Heart left ventricle (tissue), 16 donors: ENCODE measurements at places on chromosomes 7 and 10. TPM values are rescaled to one million over a fixed set of nuclear protein-coding genes. Genes with fewer than 3 reads are reported as not detected.
A peak's percentile ranks its signal among the peaks of the same experiment; 100 is the strongest.

DNA sequence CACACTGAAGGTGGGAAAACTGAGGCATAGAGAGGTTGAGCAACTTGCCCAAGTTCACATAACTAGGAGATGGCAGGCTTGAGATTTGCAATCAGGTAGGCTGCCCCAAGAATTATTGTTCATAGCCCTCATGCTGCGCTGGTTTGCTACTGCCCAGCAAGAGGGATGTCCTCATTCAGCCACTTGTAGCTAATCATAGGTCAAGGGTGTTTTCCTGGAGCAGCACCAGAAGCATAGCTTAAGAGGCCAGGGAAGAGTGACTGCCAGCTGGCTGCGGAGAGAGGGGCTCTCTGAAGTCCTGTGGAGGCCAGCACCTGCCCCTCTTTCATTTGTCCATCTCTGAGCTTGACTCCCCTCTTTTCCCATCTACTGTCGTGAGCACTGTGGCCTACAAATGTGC lies 15.0 kb downstream of the CDHR3 start:
- no peaks in the 10 kb centered on the region for H3K4me1 ChIP-seq
- H3K36me3 ChIP-seq: no peaks in the 10 kb centered on the region
- no peaks in the 10 kb centered on the region for H3K27me3 ChIP-seq
- H3K4me3 ChIP-seq: no peak overlapping the region
- peak; percentile 52 for DNase-seq

GRCh38 chr10:23314835-23315239 lies 29.8 kb downstream of the C10orf67 start:
- H3K4me1 ChIP-seq: no peaks in the 10 kb centered on the region
- DNase-seq: peak; percentile 51
- H3K27ac ChIP-seq: no peak overlapping the region
- H3K36me3 ChIP-seq: no peaks in the 10 kb centered on the region

DNA sequence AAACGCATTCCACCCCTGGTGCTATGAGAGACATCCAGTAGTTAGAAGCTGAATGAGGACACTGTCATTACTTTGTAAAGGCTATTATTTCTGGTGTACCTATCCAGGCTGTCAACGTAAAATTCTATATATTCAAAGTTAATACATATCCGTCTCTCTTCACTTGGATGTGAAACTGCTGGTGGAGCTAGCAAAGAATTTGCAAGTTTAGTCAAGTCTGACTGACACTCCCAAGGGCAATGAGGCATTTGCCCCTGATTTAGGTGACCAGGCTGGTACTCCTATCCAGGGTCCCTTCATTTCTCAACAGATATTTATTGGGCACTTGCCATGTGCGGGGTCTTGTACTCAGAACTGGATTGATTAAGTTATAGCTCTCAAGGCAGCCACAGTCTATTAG lies 260.1 kb upstream of the CDC14C start:
- H3K27me3 ChIP-seq: no peaks in the 10 kb centered on the region
- no peaks in the 10 kb centered on the region for H3K36me3 ChIP-seq
- H3K27ac ChIP-seq: no peak overlapping the region
- H3K4me3 ChIP-seq: no peak overlapping the region
- no peaks in the 10 kb centered on the region for H3K4me1 ChIP-seq

GRCh38 chr10:101120884-101121653 lies 10.0 kb upstream of the TLX1 start:
- H3K4me3 ChIP-seq: peak overlapping the region; percentile 55
- H3K27me3 ChIP-seq: peaks cover 85% of the 10 kb centered on the region
- H3K27ac ChIP-seq: no peak overlapping the region

DNA sequence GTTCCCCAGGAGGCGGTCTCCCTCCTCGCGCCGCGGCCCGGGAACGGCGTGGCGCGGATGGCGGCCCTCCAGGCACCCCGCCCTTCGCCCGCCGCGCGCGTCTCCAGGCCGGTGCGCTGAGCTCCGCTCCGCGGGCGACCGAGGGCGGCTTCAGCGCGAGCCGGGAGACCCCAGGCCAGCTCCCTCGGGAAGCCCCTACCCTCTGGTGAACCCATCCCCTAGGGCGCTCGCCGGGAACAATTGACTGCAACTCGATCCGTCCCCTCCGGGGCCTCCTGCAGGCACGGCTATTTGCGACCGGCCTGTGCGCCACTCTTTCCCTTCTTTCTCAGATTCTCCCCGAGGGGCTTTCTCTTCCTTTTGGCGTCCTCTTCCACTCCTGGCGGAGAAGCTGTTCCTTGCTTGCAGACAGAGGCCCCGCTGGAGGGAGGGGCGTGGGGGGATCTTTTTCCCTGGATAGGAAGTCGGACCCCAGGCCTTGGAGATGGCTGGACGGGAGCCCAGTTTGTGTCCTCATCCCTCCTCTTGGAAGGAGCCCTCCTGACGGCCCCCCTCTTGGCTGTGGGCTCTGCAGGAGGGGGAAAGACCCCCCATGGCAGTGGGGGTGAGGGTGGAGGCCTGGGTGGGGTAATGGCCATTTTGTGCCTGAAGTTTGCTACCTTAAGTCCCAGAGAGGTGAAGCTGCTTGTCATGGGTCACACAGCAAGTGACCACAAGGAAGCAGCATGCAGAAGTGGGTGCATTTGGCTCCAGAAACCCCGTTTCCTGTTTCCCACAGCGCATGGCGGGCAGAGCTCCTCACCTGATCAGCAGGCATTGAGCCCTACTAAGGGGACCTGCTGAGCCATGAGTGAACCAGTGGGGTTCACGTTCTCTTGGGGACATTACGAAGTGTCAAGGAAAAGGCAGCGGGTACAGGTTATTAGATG lies 171.2 kb upstream of the TNRC18 start:
- peaks cover 70% of the 10 kb centered on the region for H3K4me1 ChIP-seq
- no peaks in the 10 kb centered on the region for H3K36me3 ChIP-seq
- peak overlapping the region; percentile 77 for H3K27ac ChIP-seq
- no peaks in the 10 kb centered on the region for H3K27me3 ChIP-seq

Gene ITIH5
- 20.4 TPM for total RNA-seq

Gene STAG3
- total RNA-seq: 0.42 TPM
